ENCODE measurements at places on chromosomes 13 and 19.

- DNase-seq: no peak
Measured at GRCh38 chr19:19740755-19741154, 7.8 kb upstream of the ZNF14 start.

GRCh38 chr19:932648-933552 lies 7.1 kb downstream of the ARID3A start:
- peak; percentile 58 for DNase-seq

DNA sequence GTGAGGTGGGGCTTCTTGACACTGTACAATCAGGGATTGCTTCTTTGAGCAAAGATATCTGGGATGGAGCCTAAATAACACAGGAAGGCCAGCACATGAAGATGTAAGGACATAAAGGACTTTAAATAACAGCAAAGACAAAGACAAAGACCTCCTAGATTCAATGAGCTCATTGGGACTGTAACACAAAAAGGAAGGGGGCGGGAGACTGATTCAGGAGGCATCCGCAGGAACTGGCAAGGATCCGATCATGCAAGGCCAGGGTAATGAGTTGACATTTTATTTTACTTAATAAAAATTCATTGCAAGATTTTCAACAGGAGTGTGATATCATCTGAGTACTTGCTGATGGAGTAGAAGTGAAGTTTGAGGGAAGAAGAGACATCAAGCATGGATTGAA lies 121.5 kb downstream of the LHFPL6 start:
- DNase-seq: no peak

DNA sequence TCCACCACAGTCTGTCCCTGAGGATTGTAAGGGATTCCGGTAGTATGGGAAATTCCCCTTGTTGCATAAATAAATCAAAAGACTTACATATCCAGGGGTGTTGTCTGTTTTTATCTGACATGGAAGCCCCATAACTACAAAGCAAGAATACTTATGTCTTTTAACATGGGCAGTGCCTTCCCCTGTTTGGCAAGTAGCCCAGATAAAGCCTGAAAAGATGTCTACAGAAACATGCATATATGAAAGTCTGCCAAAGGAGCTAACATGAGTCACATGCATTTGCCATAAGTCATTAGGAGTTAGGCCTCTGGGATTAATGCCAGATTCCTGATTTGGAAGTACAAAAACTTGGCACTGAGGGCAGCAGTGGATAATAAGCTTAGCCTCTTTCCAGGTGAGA lies 62.1 kb downstream of the ZNF737 start:
- DNase-seq: no peak

- no peak for DNase-seq
Measured at GRCh38 chr19:41297628-41298347, 12.2 kb upstream of the CCDC97 start.

- no peak for DNase-seq
Measured at GRCh38 chr13:24539500-24540165, 27.1 kb upstream of the PARP4 start.

- no peak for DNase-seq
Measured at GRCh38 chr13:55302568-55302967, 1838.2 kb upstream of the PRR20A start.

DNA sequence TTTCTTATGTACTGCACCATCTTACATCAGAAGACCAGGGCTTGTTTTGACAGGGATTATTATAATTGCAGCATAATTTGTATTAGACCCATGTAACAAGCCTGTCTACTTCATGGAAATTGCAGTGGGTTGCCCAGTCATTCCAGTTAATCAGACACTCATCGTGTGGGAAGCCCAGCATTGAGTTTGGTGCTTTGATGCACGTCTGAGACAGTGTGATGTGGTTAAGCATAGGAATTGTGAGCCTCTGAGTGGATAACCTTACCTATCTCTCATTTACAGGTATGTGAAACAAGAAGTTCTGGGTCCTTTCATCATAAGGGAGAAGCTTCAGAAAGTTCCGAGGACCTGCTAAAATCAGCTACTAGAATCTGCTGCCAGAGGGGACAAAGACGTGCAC lies 12.8 kb downstream of the RGCC start:
- no peak for DNase-seq

- DNase-seq: no peak
Measured at GRCh38 chr19:13207237-13207845, 57.1 kb downstream of the IER2 start.

DNA sequence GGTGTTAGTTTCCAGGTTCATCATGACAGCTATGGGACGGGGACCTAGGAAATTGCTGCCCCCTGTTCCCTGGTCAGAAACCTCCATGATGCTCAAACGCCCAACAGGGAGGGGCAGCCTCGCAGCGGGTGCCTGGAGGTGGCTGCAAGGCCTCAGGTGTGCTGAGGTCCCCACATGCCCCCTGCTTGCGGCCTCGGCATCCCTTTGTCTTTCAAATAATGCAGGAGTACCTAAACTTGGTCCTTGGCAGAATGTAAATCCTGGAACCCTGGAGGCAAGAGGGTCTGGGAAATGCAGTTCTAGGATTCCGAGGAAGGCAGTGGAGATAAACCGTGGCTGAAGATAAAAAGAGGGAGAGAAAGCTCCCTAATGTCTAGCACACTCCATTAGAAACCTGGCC lies 52.4 kb downstream of the SKA3 start:
- peak; percentile 76 for DNase-seq

DNA sequence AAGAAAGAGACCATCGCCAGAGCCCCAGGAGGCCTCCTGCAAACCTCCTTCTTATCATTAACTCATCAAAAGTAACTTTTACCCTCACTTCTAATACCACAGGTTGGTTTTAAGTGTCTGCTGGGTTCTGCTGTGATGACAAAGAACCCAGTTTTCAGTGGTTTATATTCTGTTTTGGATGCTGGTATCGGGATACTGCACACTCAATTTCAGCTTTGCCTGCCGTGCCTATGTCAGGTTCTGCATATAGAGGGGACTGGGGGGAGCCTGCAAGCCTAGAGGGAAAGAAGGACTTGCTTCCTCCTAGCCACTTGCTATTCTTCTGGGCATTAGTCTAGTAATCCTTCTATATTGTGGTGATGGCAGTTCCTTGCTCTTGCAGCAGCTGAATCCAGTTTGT lies 242.4 kb downstream of the KCNRG start:
- no peak for DNase-seq

GRCh38 chr19:8065875-8066261 lies 13.3 kb downstream of the CCL25 start:
- DNase-seq: no peak

DNA sequence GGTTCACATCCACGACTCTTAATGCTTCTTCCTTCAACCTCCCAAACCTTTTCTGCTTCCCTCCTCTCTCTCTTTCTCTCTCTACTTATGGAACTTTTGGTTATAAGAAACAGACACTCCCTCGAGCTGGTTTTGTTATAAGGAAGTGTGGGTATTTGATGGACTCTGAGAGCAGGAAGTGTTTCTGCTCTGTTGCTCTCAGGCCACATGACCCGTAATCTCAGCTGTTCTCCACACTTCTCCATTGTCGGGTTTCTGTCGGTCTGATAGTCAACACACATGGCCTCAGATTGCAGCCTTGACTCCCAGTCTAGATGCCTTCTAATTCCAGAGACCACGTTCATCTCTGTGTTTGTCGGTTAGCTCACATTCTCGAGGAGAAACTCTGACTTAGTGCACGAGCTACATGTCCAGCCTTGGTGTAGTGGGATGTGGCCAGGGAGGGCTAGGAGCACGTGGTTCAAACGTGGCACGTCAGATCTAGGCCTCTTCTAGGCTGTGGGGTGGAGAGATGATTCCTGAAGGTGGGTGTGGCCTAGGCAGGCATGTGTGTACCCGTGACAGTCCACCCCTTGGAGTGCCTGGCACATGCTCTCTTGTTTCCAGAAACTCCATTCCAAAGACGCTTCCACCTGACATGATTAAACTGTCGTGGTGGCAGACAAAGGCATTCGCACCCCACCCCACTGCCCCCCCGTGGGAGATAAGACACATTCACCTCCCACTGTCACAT lies 26.3 kb downstream of the CNFN start:
- DNase-seq: no peak

- no peak for DNase-seq
Measured at GRCh38 chr13:61215116-61215515, 200.5 kb downstream of the PCDH20 start.

DNA sequence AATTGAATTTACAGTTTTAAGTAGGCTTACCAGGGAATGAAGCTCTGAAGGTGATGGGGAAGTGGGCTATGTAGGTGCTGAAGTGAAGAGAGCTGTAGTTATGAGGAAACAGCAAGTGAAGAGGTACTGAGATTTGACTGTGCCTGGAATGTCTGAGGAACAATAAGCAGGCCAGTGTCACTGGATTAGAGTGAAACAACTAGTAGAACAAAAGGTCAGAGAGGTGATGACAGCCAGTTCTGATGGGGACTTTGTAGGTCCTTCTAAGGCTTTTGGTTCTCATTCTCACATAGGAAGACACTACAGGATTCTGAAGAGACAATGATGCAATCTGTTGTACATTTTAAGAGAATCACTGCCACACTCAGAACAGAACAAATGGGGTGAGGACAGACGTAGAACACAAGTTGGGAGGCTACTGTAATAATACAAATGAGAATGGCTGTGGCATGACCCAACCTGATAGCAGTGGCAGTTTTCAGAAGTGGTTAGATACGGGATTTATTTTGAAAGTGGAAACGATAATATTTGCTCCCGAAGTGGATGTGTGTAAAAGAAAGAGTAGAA lies 130.8 kb downstream of the MYCBP2 start:
- DNase-seq: no peak

DNA sequence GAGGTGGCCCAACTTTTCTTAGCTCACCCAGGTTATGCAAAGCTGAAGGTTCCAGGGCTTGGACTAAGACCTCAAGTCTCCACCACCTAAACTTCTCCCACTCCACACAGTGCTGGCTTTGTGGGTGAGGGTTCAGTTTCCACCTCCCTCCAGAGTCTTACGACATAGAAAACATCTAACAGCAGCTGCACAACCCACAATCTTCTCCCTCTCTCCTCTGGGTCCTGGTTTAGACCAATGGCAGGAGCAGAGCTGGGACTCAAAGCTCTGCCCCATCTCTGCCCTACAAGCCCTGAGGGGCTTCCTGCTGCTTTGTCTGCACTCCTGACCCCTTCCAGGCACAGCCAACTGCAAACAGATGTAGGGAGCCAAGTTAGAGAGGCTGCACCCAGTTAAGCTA lies 16.0 kb downstream of the IRGC start:
- no peak for DNase-seq

- DNase-seq: no peak
Measured at GRCh38 chr13:59211606-59212005, 952.1 kb downstream of the DIAPH3 start.

- no peak for DNase-seq
Measured at GRCh38 chr13:27406178-27406939, 18.1 kb upstream of the GTF3A start.

DNA sequence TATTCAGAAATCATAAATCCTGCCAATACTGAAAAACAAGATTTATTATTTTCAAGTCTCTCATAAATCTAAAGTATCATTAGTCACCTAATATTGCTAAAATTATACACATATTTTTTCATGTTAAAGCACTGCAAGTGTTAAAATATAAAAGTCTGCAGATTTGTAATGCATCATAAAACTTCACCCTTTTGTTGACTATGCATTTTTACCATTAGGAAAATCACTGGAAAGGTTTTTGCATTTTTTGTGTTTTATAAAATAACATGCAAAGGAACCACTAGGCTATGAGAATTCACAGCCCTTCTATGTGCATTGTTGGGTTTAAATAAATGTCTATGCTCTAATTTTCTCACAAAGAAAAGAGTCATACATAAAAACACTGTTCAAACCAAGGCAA lies 407.3 kb downstream of the DACH1 start:
- DNase-seq: no peak

DNA sequence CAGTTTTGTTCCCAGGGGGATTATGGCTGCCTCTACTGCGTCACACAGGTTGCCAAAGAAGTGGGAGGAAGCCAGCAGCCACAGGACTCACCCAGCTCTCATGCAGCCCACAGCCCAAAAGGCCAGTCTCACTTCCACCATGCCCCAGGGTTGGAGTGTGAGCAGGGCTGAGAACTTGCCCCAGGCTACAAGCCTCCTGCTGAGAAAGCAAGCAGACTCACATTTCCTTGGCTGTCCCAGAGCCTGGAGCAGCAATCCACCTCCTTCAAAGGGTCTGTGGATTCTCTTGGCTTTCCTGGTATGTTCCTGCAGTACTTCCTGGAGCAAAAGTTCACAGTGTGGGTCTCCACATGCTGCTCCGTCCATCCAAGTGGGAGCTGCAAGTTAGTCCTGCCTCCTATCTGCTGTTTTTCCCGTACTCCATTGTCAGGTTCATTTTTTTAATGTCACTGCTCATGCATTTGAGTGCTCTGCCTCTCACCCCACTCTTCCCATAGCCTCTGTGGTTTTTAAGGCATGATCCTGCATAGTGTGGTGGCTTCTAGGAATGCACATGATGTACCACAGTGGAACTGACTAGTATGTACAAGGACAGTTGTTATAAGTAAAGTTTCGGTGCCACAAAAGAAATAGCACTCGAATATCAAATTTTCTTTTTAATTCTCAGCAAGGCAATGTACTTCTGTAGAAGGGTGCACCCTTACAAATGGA lies 56.2 kb upstream of the ARHGEF7 start:
- no peak for DNase-seq

DNA sequence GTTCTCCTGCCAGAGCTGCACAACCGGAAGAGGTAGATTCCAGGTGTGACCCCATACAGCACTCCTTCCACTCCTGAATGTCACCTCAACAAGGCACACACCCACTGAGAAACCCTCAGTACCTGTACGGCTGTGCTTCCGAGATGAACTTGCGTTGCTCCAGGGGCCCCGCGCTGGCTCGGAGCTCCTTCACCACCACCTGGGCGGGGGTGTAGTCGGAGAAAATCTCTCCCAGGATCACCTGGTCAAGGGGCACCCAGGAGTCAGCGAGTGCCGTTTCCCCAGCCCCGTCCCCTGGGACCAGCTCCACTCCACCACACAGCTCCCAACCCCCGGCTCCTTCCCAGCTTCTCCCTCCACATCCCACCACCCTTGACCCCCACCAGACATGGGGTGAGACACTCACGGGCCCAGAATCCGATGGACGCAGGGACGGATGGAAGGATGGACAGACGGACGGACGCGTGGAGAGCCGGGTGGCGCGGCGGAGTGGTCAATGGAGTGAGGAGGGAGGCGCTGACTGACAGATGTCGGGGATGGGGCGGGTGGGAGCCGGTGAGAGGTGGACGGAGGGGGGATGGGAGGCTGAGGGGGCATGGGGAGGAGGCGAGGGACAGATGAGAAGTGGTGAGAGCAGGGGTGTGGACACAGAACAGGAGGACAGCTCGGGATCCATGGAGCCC lies 2.8 kb downstream of the LMTK3 start:
- DNase-seq: no peak

GRCh38 chr13:40116008-40116407 lies 460.5 kb downstream of the COG6 start:
- peak; percentile 69 for DNase-seq

GRCh38 chr19:35607661-35608060 lies 4.9 kb upstream of the HAUS5 start:
- no peak for DNase-seq
